ENCODE measurements at places on chromosomes 6 and 20. TPM values are rescaled to one million over a fixed set of nuclear protein-coding genes. Genes with fewer than 3 reads are reported as not detected.

Gene DNAH8
- not detected for total RNA-seq

Gene ENPP1
- 0.35 TPM for total RNA-seq

Gene FOXO3
- 4.8 TPM for total RNA-seq

Gene ITPR3
- total RNA-seq: 39.2 TPM

Gene GMEB2
- 11.3 TPM for total RNA-seq
